ENCODE measurements at places on chromosomes 12 and 14. TPM values are rescaled to one million over a fixed set of nuclear protein-coding genes. Genes with fewer than 3 reads are reported as not detected.

TAS2R13 gene
- 1.2 TPM for total RNA-seq

LRTM2 gene
- total RNA-seq: not detected

FAM161B gene
- total RNA-seq: 4.4 TPM

DNA sequence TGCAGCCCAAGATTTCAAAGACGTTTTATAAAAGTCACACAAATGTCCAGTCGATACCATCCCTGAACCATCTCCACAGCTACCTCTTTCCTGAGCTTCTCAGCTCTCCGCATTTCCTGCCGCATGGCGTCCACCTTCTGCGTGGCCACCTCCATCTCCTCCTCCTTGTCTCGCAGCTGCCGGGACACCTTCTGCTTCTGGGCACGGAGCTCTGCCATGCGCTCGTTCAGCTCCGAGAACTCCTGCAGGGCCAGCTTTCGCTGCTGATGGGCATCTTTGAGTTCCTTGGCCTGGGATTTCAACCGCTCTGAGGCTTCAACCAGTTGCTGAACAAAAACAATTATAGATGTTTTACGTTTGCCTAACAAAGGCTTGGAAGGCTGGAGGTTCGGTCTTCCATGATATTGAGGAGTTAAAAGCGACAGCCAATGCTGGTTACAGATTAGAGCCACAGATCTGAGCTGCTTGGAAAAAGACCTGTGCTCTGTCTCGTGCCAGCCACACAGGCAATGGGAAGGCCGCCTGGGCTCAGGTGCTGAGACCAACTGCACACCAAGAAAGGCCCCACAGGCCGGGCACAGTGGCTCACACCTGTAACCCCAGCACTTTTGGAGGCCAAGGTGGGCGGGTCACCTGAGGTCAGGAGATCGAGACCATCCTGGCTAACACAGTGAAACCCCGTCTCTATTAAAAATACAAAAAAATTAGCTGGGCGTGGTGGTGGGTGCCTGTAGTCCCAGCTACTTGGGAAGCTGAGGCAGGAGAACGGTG lies 49.6 kb downstream of the AMN start:
- no peak for DNase-seq

- DNase-seq: no peak
These were observed 67.0 kb upstream of the SAV1 start for GRCh38 chr14:50734950-50735695.

DNA sequence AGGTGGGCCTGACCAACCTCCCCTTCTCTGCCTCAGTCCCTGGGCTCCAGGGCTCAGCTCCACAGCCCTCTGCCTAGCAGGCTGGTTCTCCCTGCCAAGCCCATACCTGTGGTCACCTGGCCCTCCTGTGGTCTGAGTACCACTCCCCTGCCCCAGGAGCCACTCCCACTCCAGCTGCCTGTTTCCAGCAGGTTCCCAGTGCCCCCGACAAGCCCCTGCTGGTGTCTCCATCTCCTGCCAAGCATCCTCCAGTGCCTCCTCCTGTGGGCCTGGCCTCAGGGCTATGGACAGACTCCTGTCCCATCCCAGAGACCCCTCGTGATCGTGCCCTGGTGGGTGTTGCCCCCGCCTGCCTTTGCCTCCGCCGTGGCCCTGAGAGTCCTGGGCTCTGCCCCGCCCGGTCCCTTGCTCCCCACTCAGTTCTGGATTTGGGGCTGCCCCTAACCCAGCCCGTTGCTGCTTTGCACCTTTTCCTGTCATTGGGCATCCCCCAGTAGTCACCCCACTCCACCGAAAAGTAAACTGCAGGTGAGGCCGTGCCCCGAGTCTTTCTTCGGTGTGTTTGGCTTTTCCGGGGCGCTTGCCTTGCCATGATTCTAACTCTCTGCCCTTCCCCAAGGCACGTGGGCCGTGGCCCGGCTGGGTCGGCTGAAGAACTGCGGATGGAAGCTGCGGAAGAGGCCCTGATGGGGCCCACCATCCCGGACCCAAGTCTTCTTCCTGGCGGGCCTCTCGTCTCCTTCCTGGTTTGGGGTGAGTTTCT lies 9.8 kb downstream of the MEG3 start:
- DNase-seq: no peak
